ENCODE measurements at places on chromosomes 2 and 18.

DNA sequence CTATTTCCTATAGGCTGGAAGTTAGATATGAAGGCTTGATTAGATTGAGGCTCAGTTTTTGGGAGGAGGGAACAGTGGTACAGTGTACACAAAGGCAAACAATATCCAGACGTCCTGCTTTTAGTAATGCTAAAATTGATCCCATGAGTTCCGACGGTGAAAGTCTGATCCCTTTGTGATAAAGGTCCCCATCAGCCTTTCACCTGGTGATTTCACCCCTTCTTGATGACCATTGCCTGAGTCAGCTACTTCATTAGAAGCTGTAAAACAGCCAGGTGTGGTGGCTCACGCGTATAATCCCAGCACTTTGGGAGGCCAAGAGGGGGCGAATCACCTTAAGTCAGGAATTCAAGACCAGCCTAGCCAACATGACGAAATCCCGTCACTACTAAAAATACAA, 29.7 kb downstream of the TWSG1 start:
- DNase-seq = no peak

DNA sequence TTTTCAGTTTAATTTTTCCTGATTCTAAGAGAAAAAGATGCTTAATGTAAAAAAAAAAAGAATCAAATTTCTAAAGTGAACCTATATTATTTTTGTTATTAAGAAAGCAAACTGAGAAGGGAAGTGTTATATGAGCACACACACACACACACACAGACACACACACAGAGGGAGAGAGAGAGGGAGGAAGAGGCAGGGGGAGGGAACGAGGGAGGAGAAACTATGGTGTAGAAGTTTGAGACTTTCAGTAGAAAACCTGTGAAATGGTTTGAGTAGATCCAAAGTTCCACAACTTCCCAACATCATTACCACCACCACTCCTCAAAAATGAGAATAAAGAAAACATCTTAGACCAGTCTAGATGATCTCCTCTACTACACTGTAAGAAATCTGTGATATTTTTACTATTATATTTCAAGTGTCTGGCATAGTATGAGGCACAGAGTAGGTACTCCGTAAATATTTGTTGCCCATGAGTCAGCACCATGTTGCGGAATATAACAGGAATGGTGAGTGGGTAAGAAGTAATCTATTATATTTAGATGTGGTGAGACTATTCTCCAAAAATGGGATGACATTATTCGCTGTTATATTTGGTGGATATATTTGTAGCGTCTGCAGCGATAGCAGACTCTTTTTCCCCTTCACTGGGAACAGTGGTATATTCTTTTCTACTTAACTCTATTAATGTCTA, 149.4 kb upstream of the DNMT3A start:
- DNase-seq = no peak

- no peak for DNase-seq
Measured at GRCh38 chr2:146677280-146677679, 1167.5 kb upstream of the ACVR2A start.

GRCh38 chr2:98772536-98772935, 41.6 kb upstream of the MGAT4A start:
- no peak for DNase-seq

DNA sequence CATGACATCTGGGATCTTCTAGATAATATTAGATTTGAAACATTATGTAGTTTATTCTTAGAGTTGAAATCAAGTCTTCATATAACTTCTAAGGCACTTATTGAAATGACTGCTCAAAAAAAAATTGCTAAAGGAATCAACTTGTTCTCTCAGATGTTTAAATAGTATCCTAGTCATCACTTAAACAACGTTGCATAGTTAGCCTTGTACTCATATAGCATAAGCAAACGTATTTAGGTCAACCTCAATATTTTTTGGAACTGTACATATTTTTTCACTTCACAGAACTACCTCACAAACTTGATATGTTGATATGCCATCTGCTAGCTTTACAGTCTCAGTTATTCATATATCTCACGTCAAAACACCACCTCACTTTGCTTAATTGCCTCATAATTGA, 47.1 kb upstream of the CREB1 start:
- no peak for DNase-seq

DNA sequence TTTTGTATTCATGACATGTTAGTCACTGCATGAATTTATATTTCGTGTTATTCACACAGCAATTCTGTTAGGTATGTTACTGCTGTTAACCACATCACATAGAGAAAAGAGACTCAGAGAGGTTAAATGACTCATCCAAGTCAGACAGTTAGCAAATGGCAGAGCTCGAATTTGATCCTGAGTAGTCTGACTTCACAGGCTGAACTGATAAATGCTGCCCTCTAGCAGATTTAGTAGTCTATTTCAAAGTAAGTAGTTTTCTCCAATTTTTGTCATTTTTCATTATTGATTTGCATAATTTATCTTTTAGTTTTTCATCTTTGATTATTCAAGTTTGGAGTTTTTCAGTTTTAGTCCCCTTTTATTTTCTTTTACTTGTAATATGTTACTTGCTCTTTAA, 58.3 kb downstream of the WDR7 start:
- peak; percentile 69 for DNase-seq

GRCh38 chr2:159832858-159833257, 34.9 kb upstream of the CD302 start:
- no peak for DNase-seq

DNA sequence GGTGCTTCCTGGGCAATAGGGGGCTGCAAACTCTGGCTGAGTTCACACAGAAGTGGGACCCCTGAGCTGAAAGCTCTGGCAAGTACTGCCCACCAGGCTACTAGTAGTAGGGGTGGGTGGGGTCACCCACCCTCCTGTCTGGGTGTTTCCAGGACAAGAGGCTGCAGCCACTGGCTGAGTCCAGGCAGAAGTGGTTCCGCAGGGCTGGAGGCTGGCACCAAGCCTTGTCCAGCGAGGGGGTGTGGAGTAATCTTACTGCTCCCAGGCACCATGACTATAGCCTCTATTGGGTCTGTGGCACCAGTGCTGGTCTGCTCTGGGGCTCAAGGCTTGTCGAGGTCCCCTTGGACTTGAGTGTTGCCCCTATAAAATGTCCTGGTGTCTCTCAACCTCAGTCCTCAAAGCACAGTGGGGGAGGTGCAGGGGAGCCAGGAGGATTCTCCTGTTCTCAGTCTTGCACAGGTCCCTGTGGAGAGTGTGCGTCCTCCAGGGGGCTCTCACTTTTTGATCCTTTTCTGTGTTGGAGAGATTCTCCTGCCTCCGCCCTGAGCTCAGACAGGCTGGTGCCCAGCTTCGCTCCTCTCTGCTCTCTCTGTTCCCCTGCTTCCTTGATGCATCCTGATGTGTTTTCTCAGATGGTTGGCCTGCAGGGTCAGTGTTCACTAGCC, 48.1 kb downstream of the NUP35 start:
- DNase-seq = no peak

DNA sequence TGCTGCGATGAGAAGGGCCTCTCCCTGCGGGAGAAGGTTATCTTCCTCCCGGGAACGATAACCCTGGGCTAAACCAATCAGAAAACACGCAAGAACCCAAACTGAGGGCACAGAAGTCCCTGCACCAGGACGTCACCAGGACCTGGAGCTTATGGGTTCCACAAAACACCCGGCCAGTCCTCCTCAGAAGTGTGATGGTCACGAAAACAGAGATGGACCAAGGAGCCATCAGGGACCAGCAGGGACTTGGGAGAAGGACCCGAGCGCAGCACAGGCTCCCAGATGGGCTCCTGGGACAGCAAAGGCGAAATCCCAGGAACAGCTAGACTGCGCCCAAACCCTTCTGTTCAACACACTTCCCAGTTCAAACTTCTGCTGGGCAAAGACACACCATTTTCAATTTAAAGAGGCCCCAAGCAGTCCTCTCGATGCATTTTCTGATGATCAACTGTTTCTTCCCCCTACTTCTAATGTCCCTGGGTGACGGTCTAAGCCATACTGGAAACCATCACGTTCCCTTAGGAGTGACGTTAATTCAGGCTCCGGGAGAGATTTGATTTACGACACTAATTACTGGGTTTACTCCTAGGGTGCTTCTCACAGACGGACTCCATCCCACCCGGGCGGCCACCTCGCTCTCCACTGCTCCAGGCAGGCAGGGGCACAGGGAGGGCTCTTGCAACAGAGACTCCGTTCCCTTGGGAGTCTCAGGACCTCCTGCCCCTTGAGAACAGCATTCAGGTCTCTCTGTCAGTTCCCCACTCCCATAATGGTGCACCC, 29.2 kb downstream of the ZNF516 start:
- DNase-seq = no peak

GRCh38 chr2:152620208-152620607, 97.1 kb downstream of the PRPF40A start:
- no peak for DNase-seq

GRCh38 chr2:57878171-57878865, 168.3 kb upstream of the VRK2 start:
- no peak for DNase-seq

GRCh38 chr2:131475831-131476230, at the start of gene TUBA3D:
TUBA3D (plus strand) TSS chr2:131476119; CDS start chr2:131476200, 81 bp downstream.
- no peak for DNase-seq

DNA sequence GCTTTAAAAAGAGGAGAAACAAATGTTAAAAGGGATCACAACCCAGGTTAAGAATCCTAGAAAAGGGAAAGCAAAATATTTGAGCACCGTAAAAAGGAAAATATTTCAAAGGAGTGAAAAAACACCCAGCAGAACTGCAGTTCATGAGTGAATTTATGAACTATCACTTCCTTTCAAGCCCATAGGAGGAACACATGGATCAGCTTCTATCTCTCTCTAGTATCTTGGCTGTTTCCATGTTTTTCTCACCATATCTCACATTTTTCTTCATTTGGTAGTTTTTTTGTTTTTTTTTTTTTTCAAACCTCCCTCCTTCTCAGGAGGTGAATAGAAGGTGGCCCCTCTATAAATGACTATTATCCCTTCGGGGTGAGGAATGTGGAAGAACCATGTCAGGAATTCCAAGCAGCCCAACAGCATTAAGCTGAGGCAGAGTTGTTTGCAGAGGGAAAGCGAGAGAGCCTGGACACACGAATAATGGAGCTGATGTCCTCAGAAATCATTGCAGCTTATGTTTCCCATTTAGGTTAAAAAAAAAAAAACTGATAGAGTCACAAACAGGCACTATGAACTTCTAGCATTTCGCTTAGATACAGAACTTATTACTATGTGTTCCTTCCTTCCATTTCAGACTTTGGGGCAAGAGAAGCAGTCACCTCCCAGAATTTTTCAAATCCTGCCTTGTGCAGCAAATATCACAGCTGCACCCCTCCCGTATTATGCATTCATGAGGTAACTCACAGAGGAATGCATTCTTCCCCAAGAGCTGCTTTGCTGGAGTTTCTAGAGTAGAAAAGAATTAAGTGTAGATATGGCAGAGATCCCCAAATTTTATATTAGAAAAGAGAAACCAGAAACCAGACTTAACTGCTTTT, 315.6 kb downstream of the IRS1 start:
- no peak for DNase-seq

- DNase-seq = no peak
Measured at GRCh38 chr18:61464551-61465142, 131.4 kb downstream of the CDH20 start.

DNA sequence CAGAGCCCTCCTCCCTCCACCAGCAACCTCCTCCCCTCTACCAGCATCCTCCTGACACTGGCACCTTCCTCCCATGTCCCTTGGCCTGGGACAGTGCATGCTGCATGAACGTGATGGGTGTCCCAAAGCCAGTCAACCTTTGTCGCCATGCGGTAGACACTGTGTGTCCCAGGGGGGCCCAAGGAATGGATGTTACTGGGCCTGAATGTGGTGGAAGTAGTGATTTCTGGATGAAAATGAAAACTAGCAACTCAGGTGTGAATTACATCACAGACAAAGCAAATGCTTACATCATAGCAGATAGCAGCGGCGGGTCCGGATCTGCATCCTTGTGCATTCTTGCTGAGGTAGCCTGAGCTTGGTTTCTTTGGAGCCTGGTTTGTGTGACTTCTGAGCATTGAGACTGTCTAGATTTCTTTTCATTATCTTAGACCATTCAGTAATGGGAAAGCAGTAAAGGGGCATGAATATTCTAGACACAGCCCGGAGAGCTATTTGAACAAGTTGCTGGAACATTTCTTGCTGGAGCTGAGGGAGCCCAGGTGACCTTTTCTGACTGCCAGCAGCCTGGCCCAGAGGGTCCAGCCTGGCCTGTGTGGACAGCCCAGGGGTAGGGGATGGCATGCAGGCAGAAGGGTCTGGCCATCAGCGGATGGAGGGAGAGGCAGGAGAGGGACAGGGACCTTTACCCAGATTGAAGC, 100.4 kb downstream of the FAM210A start:
- no peak for DNase-seq

DNA sequence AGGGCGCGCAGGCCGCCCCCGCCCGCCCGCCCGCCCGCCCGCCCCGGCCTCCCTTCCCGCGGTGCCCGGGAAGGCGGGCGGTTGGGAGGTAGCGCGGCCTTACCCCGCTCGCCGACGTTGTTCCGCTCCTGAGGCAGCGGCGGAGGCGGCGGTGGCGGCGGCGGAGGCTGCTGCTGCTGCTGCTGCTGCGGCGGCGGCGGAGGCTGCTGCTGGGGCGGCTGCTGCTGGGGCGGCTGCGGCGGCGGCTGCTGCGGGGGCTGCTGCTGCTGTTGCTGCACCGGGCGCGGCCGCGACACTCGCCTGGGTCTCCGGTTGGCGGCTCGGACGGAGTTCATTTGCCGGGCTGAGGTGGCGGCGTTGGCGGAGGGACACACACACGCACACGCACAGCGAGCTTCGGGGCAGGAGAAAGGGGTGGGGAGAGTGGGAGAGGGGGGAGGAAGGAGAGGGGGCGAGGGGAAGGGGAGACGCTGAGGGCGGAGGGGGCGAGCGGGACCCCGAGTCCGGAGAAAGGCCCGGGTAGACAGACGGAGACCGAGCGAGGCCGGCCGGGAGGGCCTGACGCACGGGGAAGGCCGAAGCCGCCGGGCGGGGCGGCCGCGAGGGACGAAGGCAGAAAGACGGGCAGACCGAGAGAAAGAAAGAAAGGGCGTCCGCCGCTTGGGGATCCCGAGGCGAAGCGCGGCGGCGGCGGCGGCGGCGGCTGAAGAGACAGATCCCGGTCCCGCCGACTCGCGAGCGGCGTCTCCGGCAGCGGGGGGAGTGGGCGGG, 727 bp downstream of the FBXO11 start:
- DNase-seq = peak; percentile 51

DNA sequence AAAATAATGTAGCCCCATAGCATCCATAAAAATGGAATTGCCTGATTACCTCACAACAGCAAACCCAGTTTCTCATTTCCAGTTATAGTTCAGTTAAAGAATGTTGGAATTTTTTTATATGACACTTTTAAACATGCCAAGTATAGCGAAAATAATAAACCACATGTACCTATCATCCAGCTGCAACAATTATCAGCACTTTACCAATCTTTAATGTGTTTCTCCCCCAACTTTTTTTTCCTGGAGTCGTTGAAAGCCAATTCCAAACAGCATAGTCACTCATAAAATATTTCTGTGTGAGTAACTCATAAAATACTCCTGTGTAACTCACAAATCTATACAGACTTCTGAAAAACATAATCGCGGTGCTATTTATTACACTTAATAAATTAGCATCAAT, 38.1 kb downstream of the SMAD4 start:
- no peak for DNase-seq

GRCh38 chr2:22993250-22993649, 391.7 kb upstream of the KLHL29 start:
- DNase-seq = no peak

GRCh38 chr2:109230941-109231420, 102.0 kb downstream of the SH3RF3 start:
- DNase-seq = no peak

- DNase-seq = peak; percentile 50
Measured at GRCh38 chr2:41836948-41837347, 210.9 kb upstream of the PKDCC start.

All from hematopoietic multipotent progenitor cell treated with erythropoietin and hydrocortisone succinate and interleukin-3 and kit ligand, for 8 days (in vitro differentiated cells).